Heart right ventricle (tissue), 16 donors: ENCODE measurements at places on chromosomes 13 and 19. TPM values are rescaled to one million over a fixed set of nuclear protein-coding genes. Genes with fewer than 3 reads are reported as not detected.

Gene SLC10A2
- not detected for total RNA-seq

DNA sequence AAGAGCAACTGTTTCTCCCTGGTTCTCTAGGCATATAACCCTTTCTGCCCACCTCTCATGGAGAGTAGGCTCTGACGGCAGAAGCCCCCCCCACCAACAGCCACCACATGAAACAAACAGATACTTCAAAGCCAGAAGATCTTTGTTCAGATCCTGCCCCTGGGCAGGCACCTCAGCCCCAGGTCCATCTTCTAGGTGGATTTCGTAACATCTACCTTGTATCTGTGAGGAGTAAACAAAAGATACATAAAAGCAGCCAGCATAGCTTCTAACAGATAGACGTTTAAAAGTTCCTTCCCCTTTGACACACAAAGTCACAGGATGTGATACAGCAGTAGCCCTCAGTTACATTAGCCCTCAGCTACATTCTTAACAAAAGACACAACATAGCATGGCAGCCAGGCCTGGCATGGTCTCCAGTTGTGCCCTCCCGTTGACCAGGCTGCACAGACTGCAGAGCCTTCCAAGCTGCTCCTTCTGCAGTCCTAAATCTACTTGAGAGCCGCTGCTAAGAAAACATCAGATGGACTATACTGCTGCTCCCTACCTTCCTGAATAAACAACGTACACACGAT is 35.4 kb downstream of the BRD4 start:
- no peaks in the 10 kb centered on the region for H3K36me3 ChIP-seq
- peaks cover 75% of the 10 kb centered on the region for H3K4me1 ChIP-seq
- H3K27ac ChIP-seq: peak overlapping the region; percentile 28
- no peak for DNase-seq
- H3K27me3 ChIP-seq: no peaks in the 10 kb centered on the region
- no peak overlapping the region for H3K4me3 ChIP-seq

DNA sequence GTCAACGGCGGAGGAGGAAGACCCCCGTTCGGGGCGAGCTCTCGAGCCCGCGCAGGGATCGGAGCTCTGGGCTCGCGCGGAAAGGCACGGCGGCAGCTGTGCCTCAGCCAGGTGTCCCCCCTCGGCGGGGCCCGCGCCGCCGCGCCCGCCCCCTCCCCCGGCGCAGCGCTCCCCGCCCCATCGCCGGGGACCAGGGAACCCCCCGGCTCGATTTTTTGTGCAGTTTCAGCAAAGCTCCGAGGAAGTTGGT is 110.0 kb downstream of the KCNRG start:
- H3K27ac ChIP-seq: peak overlapping the region; percentile 99
- H3K36me3 ChIP-seq: no peaks in the 10 kb centered on the region
- H3K4me3 ChIP-seq: peak overlapping the region; percentile 90

- H3K36me3 ChIP-seq: no peaks in the 10 kb centered on the region
- no peak for DNase-seq
- no peaks in the 10 kb centered on the region for H3K4me1 ChIP-seq
- H3K27ac ChIP-seq: no peak overlapping the region
- no peak overlapping the region for H3K4me3 ChIP-seq
Measured at GRCh38 chr13:50979187-50979586, 69.6 kb downstream of the RNASEH2B start.

- no peak for DNase-seq
- peaks cover 6% of the 10 kb centered on the region for H3K36me3 ChIP-seq
- peaks cover 11% of the 10 kb centered on the region for H3K4me1 ChIP-seq
- no peaks in the 10 kb centered on the region for H3K27me3 ChIP-seq
Measured at GRCh38 chr13:111165241-111166010, 50.3 kb downstream of the ARHGEF7 start.
